A549 treated with GW870086 at 1 μM for 4 hours (cell line): ENCODE measurements at places on chromosomes 1 and 21. TPM values are rescaled to one million over a fixed set of nuclear protein-coding genes. Genes with fewer than 3 reads are reported as not detected.

Gene OR2L3
- not detected in 5 replicates for total RNA-seq

Gene OR2T11
- total RNA-seq, result not detected in 5 replicates

Gene OR2L8
- total RNA-seq, result not detected in 5 replicates

Gene LYSMD1
- total RNA-seq, result 5.1 to 7.7 TPM (median 5.8 TPM) in 5 replicates

Gene CFHR2
- total RNA-seq, result not detected in 5 replicates

Gene ATP6V1G3
- total RNA-seq, result not detected in 5 replicates

Gene COL8A2
- total RNA-seq, result 0.07 to 0.19 TPM (median 0.10 TPM) in 5 replicates

Gene LENEP
- 0.23 TPM in 1 of 5 replicates, not detected in the others for total RNA-seq

Gene IFI44
- total RNA-seq, result 0.28 to 1.2 TPM (median 0.69 TPM) in 5 replicates

Gene GLRX2
- total RNA-seq, result 43.6 to 51.9 TPM (median 46.9 TPM) in 5 replicates

Gene CD101
- total RNA-seq, result 0.06 to 0.35 TPM (median 0.10 TPM) in 5 replicates

Gene PADI2
- 0.87 to 1.5 TPM (median 1.00 TPM) in 5 replicates for total RNA-seq

Gene LRRC3
- 1.2 to 2.1 TPM (median 1.9 TPM) in 5 replicates for total RNA-seq
